NCI-H524 (cell line): ENCODE measurements at places on chromosomes 7 and 10.

GRCh38 chr10:48634198-48634983 is 29.5 kb upstream of the ARHGAP22 start:
- no peak for DNase-seq

DNA sequence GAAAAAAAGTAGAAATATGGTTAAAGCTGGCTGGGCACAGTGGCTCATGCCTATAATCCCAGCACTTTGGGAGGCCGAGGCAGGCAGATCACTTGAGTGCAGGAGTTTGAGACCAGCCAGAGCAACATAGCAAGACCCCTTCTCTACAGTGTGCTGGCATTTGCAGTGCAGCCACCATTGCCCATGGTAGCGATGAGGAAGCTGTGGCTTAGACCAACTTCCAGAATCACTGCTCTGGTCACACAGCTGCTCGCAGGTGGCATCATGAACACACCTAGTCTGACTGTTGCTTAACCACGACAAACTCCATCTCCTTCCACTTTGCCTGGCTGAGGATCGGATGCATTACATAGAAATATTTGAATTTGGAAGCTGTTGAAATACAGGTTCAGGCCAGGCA is 137.1 kb downstream of the CUX1 start:
- no peak for DNase-seq

GRCh38 chr10:113080925-113081229 is 130.8 kb downstream of the TCF7L2 start:
- DNase-seq: no peak

- DNase-seq: no peak
Measured at GRCh38 chr10:132692311-132692710, 93.6 kb downstream of the NKX6-2 start.

- DNase-seq: no peak
Measured at GRCh38 chr10:116765648-116766081, 23.3 kb upstream of the HSPA12A start.

DNA sequence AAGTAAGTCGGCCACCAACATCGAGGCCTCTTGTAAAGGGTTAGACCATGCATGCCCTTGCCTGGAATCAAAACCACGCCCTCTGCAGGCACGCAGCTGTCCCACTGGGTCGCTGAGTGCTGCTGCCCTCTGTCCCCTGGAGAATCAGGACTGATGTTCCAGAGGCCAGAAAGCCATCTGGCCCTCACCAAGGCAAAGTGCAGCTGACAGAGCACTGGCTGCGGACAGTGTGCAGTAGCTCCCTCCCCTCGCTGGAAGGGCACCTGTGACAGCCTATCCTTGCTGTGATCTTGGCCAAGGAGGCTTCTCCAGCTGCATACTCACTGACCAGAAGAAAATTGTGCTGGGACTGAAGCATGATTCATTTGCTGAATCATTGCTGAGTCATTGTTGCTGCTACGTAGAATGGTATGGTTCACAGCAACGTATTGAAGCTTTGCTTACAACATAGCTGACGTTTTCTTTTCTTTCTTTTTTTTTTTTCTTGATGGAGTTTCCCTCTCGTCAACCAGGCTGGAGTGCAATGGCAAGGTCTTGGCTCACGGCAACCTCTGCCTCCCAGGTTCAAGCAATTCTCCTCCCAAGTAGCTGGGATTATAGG is 30.4 kb downstream of the DDC start:
- no peak for DNase-seq

DNA sequence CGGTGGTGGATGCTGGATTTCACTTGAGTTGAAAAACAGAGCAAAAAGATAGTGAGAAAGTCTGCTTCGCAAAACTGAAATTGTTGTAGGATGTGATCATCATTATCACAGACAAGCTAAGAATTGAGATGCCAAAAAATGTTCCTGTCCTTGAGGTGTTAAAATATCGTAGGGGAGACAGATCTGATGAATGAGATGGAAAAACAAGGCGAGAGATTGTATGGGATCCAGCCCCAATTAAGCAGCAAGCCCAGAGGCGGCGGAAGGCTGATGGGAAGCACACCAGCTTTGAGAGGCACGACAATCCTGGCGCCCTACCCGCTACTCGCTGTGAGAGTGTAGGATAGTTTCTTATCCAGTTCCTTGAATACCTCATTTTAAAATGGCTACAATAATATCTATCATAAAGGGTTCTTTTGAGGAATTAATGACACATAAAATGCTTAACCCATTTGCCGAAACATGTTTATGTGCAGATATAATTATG is 131.1 kb upstream of the PTN start:
- DNase-seq: no peak

GRCh38 chr7:132785870-132786269 is 209.6 kb upstream of the PLXNA4 start:
- no peak for DNase-seq

- no peak for DNase-seq
Measured at GRCh38 chr10:50275650-50276235, 24.4 kb upstream of the ASAH2 start.

DNA sequence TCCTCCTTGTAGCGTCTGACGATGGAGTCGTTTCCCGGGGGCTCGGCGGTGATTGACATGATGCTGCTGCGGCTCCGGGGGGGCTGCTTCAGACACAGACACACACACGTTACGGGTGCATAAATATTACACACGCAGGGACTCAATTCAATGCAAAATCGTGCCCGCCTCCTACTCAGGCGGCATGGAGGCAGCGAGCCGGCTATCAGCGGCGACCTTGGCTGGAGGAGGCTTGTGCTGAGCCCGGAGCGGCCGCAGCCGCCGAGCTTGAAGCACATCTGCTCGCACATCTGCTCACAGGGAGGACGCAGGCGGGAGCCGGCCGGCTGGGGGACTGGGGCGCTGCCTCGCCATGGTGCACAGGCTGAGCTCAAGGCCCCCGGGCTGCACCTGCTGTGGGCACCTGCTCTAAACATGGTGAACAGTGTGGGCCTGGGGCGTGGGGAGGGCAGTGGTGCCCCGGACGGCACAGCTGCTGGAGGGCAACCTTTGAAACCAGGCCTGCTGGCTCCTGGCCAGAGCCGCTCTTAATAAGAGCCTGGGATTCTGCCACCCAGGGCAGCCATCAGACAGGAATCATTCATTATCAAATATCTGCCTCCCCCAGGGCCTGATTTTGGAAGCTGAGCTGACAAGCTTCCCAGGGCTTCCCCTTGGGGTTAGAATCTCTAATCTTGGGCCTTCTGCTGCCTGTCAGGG is 84.7 kb upstream of the GNA12 start:
- no peak for DNase-seq

- no peak for DNase-seq
Measured at GRCh38 chr10:126110489-126111180, 214.3 kb downstream of the FANK1 start.

DNA sequence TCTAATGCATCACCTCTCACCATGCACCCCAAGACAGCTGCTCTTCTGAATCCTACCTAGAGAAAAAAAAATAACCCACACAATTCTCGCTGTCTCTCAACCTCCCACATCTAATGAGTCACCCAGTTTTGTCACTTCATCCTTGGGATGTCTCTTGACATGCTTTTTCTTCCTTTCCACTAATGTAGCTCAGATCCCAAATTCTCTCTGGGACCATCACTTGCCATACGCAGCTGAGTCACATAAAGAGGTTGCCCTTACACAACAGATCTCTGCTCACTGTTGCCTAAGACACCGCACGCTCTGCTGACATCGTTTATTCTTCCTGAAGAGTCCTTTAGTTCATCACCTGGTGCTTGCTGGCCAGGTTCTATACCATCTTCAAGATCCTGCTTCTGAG is 606.0 kb upstream of the GALNT17 start:
- DNase-seq: no peak

DNA sequence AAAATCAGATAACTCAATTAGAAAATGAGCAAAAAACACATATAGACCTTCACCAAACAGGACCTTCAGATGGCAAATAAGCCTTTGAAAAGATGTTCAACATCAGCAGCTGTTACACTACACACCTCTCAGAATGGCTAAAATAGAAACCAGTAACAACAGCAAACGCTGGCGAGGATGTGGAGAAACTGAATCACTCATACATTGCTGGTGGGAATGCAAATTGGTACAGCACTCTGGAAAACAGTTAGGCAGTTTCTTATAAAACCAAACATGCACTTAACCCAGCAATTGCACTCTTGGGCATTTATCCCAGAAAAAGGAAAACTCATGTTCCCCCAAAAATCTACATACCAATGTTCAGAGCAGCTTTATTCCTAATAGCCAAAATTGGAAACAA is 37.7 kb upstream of the SMARCD3 start:
- DNase-seq: no peak

- DNase-seq: no peak
Measured at GRCh38 chr10:63605197-63605967, 84.2 kb downstream of the REEP3 start.

GRCh38 chr10:54559498-54559897 is 241.5 kb downstream of the PCDH15 start:
- no peak for DNase-seq

DNA sequence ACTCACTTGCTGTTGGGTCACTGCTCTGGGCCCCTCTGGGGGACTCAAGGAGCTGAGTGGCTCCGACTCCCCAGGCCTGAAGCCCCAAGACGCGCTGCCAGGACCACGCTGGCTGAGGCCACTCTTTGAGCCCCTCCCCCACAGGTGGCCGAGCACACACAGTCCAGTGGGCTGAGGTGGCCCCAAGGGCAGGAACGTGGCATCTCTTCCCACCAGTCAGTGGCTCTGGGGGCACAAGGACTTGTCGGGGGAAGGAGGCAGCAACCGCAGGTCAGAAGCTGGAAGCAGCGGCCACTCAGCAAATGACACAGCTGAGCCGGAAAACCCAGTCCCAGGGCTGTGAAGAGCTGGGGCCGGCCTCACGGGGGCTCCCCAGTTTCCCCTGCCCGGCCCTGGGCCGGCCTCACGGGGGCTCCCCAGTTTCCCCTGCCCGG is 24.1 kb downstream of the GRIFIN start:
- DNase-seq: peak; percentile 25

DNA sequence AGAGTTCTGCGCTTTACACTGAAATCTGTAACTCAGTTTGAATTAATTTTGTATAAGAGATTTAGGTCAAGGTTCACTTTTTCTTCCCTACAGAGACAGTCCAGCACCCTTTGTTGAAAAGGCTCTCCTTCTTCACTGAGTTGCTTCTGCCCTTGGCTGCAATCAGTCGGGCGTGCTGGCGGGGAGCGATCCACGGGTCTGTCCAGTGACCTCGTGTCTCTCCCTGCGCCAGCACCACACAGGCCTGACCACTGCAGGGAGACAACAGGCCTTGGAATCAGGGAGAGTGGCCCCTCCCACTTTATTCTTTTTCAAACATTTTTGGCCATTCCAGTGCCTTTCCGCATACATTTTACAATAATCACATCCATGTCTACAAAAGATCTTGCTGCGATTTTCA is 66.9 kb downstream of the AMZ1 start:
- DNase-seq: no peak

DNA sequence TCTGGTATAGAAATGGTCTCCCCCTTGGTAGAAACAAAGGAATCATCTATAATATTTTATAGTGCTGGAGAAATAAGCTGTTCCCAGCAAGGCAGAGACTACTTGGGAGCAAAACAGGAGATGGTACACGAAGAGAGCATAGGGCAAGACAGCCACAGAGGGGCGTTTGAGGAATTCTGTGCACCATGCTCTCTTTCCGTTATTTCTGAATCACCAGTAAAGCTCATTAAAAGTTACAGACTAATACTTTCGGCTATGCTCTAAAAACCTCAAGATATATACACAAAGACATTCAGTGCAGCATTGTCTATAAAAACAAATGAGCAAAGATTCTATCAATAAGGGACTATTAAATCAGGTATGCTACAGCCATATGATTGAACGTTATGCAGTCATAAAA is 68.5 kb upstream of the FHIP2A start:
- no peak for DNase-seq

GRCh38 chr7:148770004-148770403 is 71.3 kb downstream of the CUL1 start:
- no peak for DNase-seq

GRCh38 chr10:133231946-133232574 is 2.0 kb downstream of the UTF1 start:
- DNase-seq: no peak

DNA sequence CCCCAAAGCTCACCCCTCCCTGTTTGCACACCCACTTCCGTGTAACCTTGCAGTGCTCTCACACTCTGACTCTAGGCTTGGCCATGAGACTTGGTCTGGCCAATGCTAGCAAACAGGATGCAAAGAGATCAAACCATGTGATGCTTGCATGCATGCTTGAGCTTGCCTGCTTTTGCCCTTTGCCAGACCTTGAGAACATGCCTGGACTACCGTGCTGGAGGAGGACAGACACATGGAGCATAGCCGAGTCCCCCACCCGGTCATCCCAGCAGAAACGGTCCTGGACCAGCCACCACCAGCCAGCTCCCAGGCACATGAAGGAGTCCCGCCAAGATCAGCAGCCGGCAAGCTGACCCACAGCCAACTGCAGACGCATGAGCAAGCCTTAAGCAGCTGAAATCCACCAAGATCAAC is 23.4 kb downstream of the PYROXD2 start:
- no peak for DNase-seq

DNA sequence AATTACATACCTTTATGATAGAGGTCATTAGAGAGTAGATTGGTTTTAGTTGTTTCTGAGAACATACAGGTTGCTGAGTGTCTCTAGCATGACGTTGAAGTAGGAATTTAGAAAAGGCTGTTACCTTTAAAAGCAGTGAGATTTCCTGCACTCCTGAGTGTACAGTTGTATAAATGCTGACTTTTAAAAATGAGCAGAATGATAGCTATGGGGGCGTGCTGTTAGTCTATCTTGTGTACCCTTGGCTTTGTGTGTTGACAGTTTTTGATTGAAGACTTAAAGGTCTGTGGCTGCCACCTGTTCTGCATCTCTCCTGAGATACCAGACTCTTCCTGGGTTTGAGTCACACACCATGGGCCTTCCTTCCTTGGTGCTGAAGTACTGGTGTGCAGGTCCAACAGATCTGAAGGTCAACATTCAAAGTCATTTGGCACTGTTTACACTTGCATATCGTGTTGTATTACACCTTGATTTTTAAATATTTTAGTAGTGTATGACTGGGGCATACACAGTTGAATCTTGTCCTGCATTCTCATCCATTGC is 23.8 kb downstream of the DNAJB6 start:
- no peak for DNase-seq

GRCh38 chr10:133554600-133554999 is 10.8 kb downstream of the SYCE1 start:
- DNase-seq: no peak

- DNase-seq: no peak
Measured at GRCh38 chr10:25839683-25840082, 94.3 kb upstream of the MYO3A start.

GRCh38 chr10:13239923-13240322 is 5.7 kb upstream of the UCMA start:
- no peak for DNase-seq

GRCh38 chr7:87151002-87151728 is 1.1 kb upstream of the DMTF1 start:
- DNase-seq: no peak

DNA sequence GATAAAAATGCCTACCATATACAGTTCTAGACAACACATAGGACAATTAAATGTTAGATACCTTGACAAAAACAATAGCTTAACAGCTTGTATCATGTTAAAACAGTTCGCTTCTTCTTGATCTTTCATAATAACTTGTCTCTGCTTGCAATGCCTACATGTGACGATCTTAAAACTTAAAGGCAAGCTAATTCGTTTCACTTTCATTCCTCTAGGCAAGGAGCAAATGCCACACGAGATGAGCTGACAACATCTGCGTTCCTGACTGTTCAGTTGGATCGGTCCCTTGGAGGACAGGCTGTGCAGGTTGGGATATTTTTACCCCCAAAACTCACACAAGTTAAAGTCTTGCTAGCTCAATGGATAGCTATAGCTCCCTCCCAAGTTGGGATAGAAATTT is 51.6 kb upstream of the ARL4A start:
- no peak for DNase-seq
